ENCODE measurements at places on chromosomes 13 and 19.
A peak's percentile ranks its signal among the peaks of the same experiment; 100 is the strongest.

GRCh38 chr19:8487137-8487851 is 15.1 kb downstream of the PRAM1 start:
- DNase-seq: peak; percentile 99

DNA sequence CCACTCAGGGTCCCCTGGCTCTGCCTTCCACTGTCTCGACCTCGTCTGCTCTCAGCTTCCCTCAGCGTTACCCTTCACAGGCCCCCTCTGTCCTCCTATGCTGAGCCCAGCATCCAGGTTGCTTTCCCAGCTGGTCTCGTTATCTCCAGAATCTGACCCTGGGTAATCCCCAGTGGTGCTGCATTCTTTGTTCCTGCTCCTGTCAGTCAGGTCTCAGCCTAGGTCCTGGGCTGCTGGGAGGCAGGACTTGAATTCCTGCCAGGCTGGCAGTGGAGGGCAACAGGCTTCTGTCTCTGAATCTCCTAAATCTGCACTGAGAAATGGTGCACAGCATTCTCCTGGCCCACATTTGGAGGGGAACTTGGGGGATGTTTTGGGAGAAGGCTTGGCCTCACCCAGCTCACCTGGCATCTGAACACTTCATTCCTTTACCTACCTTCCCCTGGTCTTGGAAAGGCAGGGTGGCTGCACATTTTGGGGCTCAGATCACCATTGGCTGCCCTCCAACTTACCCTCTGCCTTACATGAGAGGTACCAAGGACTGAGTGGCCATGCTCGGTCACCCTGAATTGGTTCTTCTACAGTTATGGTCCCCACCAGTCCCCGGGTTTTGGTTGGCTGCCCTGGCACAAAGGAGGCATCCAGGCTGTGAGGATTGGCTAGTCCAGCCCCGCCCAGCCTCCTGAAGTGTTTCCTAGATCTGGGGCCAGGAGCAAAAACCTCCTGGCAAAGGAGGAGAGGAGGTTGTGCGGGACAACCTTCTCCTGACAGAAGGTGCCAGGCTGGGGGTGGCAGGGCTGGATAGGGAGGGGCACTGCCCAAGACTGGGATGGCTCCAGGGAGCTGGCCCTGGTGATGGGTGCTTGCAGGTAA is at the start of gene CYP4F8:
Gene CYP4F8 (plus strand): TSS at position 712 of the 873 bp plus-strand sequence. CDS start 399 bp downstream, outside the sequence.
- DNase-seq: no peak

DNA sequence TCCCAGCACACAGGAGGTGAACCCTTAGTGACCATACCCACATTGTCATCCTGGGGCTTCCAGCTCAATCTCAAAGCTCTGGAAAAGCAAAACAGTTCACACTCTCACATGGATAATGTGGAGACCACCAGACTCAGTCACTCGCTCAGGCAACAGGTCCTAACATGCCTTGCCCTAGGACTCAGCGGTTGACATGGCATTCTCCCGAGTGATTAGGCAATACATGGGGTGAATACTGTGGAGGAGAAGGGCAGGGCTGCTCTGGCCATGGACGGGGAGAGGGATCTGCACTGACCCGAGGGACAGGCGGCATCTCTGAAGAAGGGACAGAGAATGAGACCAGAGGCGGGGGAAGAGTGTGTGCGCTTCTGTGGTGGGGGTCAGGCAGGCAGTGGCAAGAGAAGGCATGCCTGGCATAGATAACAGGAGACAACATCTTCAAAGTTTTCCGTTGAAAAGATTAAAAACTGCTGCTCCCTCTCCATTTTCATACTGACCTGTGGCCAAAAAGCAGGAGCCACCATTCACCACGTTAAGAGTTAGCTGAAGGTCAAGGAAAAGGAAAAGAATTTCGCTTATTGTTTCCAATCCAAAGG is 44.5 kb upstream of the EPHX3 start:
- DNase-seq: no peak

GRCh38 chr13:50589651-50590054 is 253.8 kb downstream of the DLEU7 start:
- DNase-seq: no peak

DNA sequence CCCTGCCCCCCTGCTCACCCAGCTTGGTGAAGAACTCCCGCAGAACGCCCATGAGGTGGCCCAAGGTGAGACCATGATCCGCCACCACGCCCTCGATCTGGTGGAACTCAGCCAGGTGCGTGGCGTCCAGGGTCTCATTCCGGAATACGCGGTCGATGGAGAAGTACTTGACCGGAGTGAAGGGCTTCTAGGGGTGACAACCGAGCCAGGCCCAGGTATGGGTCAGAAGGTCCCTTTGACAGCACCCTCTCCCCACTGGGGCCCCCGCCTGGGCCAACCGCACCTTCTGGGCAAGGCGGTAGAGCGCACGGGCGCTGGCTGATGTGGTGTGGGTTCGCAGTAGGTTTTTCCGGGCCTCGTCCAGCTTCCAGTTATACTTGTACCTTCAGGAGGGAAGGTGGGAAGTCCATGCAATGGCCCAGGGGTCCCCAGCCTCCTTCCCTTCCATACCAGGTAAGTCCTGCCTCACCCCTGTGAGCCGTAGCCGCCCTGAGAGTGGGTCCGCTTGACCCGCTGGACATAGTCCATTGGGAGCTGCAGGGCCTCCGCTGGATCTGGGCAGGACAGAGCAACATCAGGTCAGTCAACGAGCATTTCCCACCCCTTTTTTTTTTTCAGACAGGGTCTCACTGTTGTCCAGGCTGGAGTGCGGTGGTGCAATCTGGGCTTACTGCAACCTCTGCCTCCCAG is 5.7 kb upstream of the SYCE2 start:
- no peak for DNase-seq

DNA sequence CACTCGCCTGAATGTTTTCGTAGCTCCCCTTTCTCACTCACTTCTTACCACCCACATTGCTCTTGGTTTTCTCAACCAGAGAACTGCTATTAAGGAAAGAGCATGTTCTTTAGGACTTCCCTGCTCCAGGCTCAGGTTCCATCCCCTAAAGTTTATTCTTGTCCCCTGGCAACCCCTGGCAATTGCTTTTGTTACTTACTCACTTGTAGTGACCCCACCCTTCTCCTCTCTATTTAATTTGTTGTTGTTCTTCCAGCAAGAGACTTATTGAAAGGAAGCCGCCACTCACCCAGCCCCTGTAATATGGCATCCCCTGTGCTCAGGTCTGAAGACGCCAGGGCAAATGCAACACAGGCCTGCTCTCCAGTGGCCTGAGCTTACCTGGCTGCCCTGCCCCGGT is 233.7 kb upstream of the SOX21 start:
- DNase-seq: no peak

DNA sequence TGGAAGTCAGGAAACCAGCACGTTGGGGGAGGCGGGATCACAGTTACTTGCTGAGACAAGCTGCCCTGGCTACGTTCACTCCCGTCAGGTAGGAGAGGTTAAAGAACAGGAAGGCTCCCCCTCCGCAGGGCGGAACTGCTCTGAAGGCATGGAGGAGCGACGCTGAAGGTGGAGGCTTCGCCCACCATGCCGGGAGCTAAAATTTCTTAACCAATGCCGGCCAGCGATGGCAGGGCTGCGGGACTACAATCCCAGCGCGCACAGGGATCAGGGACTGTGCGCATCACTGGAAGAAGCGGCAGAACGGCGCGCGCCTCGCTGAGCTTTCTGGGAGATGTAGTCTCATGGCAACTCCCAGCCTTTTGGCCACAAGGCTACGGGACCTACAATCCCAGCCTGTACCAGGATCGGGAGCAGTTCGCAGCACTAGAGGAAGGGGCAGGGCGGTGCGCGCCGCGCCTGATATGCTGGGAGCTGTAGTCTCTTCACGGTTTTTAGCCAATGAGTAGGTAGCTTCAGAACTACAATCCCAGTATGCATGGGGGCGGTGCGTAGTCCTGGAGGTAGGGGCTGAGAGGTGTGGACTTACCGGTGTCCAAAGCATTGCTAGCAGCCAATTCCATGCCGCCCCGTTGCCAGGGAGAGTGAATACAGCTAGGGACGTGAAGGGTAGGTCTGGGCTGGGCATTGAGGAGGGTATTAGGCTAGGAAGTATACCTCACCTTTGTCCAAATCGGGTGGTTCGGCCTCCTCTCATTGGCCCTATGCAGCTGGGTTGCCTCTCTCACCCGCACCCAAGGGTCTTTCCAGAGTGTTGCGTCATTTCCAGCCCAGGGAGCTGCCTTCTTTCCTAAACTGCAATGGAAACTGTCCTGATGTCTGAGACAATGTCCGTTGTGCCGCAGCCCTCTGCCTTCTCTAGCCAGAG is 12.8 kb upstream of the ZNF682 start:
- peak; percentile 95 for DNase-seq

DNA sequence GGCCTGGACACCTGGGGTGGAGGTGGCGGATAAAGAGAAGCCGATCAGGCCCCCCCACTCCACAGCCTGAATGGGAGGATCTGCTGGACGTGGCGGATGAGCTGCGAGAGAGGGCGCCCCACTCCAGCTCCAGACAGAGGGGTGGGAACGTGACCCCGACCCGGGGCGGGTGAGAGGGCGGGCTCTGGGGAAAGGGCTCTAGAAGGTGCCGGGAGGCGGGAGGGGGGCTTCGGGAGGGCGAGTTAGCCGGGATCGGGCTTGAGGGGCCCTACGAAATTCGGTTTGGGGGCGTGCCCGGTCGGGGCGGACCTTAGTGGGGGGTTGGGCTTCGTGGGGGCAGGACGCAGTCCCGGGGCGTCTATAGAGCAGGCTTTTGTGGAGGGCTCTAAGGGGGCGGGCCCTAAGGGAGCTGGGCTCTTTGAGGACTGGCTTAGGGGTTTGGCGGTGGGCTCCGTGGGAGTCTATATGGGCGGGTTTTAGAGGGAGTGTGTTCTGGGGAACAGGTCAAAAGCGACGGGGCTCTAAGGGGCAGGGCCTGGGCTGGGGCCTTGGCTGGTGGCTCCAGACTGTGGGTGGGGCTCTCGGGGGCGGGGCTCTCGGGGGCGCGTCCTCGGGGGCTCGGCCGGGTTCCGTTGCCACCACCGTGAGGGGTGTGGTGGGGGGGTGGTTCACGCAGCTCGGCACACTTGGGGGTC is 4.1 kb upstream of the NANOS3 start:
- peak; percentile 52 for DNase-seq

GRCh38 chr13:36601186-36601585 is 72.6 kb upstream of the SERTM1 start:
- DNase-seq: no peak

DNA sequence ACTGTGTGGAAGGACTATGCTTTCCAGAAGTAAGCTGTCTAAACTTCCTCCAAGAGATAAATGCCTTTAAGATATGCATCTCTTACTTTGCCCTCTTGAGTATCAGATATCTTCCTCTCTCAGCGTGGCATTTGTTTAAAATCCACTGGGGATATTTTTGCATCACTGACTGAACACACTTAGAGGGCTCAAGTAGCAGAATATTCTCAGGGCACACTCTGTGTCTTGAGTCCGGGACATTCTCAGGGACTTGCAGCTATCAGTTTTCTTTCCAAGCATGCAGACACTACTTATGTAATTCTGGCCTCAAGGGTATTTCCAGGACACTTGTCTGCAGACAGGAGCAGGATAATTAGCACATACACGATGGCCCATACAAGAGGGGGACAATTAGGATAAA is 84.7 kb downstream of the ERCC5 start:
- no peak for DNase-seq

GRCh38 chr19:932648-933552 is 7.1 kb downstream of the ARID3A start:
- no peak for DNase-seq

DNA sequence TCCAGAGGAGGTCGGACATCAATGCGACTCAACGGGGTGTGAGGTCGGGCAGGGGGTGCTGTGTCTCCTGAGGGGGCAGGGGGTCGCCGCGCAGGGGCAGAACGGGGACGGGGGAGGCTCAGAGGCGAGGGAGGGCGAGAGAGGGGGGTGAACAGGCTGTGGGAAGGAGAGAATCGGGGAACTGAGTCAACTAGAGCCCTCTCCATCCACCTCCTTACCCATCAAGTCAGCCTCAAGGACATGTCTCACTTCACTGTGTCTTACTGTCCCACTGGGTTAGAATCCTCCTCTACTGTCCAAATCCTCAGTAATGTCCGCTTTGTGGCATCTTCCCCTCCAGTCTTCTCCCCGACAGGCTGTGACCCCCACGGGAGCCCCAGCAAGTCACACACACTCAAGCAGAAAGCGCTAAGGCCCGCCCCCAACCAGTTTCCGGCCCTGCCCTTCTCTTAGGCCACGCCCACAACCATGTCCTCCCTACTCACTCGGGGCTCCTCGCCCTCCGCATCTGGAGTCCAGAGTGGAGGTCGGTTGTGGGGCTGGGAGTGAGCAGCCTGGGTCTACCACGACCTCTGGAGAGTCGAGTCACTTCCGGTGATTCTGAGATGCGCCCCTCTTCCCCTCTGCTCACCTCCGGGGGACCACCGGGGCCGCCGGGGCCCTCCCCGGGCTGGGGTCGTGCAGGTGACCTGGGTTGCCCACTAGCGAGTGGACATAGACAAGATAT is 9.3 kb downstream of the PLEKHA4 start:
- DNase-seq: no peak

GRCh38 chr13:24152292-24153214 is 8.0 kb upstream of the SPATA13 start:
- DNase-seq: no peak

GRCh38 chr13:99316657-99317256 is 9.6 kb upstream of the GPR183 start:
- DNase-seq: no peak

GRCh38 chr19:13974073-13974472 is 21.8 kb downstream of the DCAF15 start:
- DNase-seq: no peak

GRCh38 chr19:16586991-16587832 is 15.0 kb upstream of the SLC35E1 start:
- DNase-seq: peak; percentile 65

- no peak for DNase-seq
Measured at GRCh38 chr13:106526738-106527444, 8.6 kb downstream of the EFNB2 start.

GRCh38 chr19:15213715-15214381 is 13.1 kb upstream of the NOTCH3 start:
- no peak for DNase-seq

- DNase-seq: no peak
Measured at GRCh38 chr19:4061178-4061682, 5.5 kb downstream of the ZBTB7A start.

GRCh38 chr19:49064029-49064629 is 489 bp downstream of the NTF4 start:
- DNase-seq: no peak

GRCh38 chr13:75202981-75203380 is 279.0 kb downstream of the TBC1D4 start:
- no peak for DNase-seq

GRCh38 chr13:111368091-111368490 is 47.6 kb downstream of the TEX29 start:
- DNase-seq: no peak

GRCh38 chr13:92487238-92487637 is 739.4 kb upstream of the GPC6 start:
- no peak for DNase-seq

DNA sequence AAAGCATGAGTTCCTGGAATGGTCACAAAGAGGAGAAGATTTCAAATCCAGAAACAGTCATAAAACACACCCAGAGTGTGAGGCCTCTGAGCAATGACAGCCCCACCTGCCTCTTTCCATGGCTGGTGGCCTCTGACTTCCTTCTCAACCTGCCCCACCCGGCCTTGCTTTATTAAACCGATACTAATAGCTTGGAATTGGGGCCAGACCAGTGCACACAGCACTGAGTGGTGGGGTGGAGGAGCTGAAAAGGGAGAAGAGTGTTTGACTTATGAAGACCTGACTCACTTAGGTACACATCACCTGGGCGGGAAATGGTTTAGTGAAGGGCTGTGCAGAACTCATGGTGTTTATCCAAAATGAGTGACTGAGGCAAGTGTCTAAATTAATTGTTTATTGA is 20.7 kb upstream of the CEACAM6 start:
- DNase-seq: no peak

All from Kasumi-1 (cell line).